GM04503 (cell line): ENCODE measurements at places on chromosomes 4 and X.

- no peak for DNase-seq
Observed at GRCh38 chr4:114296126-114296525, 302.5 kb upstream of the UGT8 start.

DNA sequence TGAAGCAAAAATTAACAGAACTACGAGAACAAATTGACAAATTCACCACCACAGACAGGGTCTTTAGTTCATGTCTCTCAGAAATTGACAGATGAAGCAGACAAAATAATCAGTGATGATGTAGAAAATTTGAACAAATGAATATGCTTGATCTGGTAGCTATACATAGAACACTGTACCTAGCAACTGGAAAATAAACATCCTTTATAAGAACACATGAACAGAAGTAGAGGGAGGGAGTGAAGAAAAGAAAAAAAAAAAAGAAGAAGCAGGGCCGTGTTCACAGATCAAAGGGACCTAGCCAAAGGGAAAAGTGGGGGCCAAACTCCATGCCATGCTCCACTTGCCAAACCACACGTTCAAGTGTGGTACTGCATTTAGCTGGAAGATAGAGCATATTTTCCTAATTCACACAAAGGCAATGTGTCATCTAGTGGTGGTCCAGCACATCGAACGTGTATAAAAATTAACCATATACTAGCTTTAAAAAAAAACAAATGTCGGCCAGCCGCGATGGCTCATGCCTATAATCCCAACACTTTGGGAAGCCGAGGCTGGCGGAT is 5.6 kb upstream of the THOC2 start:
- DNase-seq, result no peak

DNA sequence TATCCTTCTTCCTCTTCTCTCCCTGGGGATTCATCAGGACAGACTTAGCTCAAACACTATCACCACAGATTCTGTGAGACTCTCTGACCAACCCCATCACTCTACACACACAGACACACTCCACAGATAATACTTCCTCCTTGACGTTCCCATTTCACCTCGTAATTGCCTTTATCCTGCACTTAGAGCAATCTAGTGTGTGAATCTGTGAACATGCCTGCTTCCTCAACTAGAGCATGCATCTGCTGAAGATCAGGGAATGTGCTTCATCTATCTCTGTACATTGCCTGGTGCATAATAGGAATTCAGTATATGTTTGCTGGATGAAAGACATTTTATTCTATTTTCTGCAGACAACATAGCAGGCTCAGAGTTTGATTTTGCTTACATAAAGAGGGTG is 25.1 kb upstream of the HS6ST2 start:
- DNase-seq, result no peak

GRCh38 chr4:157887316-157887715 is 285.5 kb downstream of the GASK1B start:
- DNase-seq, result no peak

- no peak for DNase-seq
Observed at GRCh38 chrX:72094894-72095293, 36.8 kb downstream of the RTL5 start.

DNA sequence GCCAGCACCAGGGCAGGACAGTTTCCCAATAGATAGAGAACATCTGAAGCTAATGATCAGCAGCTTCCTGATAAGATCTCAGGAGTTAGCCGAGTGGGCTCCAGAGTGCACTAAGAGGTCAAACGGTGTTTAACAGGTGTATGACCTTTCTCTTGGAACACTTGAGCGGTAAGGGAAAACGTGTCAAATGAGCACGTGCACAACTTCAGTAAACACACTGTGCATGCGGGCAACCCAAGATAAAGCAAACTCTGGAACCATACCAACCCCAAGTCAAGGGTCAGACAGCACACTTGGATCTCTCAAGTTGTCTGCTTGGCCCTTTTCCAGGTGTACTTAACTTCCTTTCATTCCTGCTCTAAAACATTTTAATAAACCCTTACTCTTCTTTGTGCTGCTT is 1941.5 kb upstream of the PCDH10 start:
- no peak for DNase-seq

- DNase-seq, result no peak
Observed at GRCh38 chr4:122715221-122715620, 17.3 kb upstream of the BBS12 start.

- no peak for DNase-seq
Observed at GRCh38 chr4:42281324-42282020, 115.8 kb upstream of the SHISA3 start.

- no peak for DNase-seq
Observed at GRCh38 chr4:16859031-16859430, 39.4 kb downstream of the LDB2 start.

- no peak for DNase-seq
Observed at GRCh38 chrX:71650333-71650969, 16.9 kb upstream of the LOC101059915 start.

DNA sequence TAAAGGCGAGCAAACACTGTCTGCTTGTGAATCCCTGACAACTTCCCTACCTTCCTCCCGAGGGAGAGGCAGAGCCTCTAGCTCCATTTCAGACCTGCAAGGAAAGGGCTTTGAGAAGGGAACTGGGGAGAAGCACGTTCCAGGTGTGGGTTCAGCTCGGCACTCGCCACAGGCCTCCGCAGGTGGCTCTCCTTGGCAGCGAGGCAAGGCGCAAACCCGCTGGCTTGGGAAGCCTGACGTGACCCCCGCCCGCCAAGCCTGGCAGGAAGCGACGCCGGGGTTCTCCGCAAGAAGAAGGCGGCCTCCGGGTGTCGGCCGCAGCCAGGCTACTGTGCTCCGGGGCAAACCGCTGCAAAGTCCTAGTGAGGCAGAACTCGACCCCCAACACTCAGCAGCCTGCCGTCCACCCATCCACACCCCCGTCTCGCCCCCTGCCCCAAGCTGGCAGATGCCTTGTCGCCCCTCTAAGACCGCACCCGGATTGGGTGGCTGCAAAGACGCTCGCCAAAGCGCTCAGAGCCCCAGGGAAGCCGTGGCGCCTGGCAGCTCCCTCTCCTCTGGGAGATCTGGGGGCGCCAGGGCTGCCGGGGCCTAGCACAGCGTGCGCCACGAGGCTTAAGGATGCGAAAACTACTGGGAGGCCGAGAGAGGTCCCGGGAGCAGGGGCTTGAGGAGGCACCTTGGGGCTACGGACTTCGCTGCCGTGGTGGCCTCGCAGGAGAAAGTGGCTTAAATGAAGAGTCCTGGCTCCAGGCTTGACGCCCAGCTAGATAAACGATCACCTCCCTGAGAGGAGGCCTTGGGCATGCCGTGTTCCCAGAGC is 21.8 kb downstream of the NKX3-2 start:
- no peak for DNase-seq

DNA sequence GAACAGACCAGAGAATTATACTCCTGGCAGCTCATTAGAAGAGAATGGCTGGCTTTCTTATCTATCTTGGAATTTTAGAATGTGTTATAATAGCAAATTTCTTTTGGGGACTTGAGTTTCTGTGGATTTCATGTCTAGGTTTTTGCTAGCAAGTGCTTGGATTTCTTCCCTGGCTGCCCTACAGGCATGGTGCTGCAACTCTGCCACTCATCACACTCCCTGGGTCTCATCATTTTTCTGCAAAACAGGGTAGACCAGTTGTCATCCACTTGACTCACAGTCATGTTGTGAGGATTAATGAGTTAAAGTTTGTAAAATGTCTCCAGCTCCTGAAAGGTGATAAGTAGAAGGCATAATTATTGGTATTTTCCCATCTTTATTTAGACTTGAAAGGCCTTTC is 60.7 kb upstream of the LCORL start:
- DNase-seq, result no peak

GRCh38 chrX:78595901-78596502 is 63.1 kb downstream of the RTL3 start:
- DNase-seq, result no peak

DNA sequence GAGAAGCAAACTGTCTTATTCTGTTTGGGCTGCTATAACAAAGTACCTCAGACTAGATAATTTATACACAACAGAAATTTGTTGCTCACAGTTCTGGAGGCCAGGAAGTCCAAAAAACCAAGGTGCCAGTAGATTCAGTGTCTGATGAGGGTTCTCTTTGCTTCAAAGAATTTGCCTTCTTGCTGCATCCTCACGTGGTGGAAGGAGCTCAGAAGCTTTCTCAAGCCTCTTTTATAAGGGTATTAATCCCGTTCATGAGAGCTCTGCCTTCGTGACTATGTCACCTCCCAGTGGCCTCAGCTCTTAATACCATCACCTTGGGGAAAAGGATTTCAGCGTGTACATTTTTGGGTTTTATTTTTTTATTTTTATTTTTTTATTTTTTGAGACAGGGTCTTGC is 20.1 kb downstream of the CA5B start:
- no peak for DNase-seq

DNA sequence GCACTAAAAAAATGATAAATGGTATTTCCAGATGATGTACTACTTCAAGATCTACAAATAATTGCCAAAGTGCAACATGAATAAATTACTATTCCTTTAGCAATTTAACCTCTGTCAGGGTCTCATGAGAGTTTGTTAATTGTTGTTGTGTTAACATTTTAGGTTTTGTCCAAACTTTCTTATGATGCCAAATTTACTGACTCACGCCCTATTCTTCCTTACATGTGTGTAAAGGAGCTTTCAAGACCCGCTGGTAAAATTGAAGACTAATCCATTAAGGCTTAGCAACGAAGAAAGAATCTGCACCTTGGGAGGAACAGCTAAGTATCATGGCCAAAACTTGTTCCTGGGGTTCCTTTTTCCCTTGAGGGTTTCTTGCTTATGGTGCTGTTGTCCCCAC is 252.7 kb upstream of the JADE1 start:
- no peak for DNase-seq

DNA sequence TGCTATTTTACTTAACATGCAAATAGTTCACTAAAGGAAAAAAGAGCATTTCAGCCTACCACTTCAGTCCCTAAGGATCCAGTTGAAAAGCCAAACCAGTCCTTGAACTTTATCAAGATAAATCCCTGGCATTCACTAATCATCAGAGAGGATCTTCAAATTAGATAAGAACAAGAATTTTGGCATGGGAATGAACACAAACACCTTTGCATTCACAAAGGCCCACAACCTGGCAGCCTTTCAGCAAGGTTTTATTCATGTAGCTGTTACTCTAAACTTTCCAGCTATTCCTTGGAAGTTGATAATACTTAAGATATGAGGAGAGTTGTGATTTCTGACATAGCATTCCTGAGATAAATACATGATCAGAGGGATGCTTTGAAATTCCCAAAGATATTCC is 193.4 kb downstream of the LRBA start:
- DNase-seq, result no peak

- no peak for DNase-seq
Observed at GRCh38 chrX:78708262-78708661, 39.3 kb upstream of the LPAR4 start.

DNA sequence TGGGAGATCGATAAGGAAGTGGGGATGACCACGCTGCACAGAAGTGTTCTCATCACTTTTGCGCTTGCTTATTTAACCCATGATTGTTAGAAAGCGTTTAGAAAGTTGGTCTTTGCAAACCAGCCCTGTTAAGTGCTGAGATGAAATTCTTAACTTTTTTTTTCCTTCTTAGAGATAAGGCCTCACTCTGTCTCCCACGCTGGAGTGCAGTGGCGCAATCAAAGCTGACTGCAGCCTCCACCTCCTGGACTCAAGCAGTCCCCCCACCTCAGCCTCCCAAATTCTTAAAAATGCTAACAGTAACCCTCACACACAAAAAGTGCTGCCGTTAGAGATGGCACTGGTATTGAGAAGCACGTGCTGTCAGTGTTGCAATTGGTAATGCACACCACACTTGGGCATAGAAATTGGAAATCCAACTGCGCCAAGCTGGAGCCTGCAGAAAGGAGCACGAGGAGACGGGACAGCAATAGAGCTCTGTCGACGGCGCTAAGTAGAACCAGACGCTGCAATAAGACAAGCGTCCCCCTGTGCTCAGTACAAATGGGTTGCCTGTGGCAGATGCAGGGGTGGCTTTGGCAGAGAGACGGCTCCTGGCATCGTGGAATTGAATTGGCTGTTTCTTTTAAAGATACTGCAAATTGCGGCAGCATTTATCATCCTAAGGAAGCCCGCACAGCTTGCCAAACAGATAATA is 113.4 kb downstream of the TBL1X start:
- no peak for DNase-seq
